ENCODE measurements at places on chromosomes 3 and 15.
A peak's percentile ranks its signal among the peaks of the same experiment; 100 is the strongest.

DNA sequence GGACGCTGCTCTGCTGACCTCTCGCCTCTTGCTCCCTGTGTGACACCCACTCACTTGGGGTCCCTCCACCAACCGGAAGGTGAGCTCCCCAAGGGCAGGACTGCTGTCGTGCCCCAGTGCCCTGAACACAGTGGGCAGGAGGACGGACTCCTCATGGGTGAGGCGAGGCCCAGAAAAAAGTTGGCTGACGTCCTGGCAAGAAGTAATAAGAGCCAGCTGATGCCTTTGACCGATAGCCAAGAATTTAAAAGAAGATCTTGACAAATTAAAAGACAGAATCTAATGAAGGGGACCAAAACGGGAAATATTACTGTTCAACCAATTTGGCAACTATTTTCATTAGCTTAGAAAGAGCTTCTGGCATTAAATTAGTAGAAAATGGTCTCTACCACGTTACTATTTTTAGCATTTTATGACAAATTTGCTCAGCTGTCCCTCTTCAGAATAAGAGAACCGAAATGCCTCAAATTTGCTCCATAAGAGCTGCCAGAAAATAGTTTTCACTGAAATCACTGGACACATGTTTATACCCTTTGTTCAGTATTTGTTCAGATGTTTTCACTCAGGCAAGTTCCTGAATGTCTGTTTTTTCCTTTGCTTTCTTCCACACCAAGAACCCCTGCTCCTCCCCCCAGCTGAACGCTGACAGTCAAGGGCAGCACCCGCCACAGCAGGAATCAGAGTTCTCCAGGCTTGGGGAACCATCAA is 60.5 kb downstream of the XXYLT1 start:
- DNase-seq, result peak; percentile 42

DNA sequence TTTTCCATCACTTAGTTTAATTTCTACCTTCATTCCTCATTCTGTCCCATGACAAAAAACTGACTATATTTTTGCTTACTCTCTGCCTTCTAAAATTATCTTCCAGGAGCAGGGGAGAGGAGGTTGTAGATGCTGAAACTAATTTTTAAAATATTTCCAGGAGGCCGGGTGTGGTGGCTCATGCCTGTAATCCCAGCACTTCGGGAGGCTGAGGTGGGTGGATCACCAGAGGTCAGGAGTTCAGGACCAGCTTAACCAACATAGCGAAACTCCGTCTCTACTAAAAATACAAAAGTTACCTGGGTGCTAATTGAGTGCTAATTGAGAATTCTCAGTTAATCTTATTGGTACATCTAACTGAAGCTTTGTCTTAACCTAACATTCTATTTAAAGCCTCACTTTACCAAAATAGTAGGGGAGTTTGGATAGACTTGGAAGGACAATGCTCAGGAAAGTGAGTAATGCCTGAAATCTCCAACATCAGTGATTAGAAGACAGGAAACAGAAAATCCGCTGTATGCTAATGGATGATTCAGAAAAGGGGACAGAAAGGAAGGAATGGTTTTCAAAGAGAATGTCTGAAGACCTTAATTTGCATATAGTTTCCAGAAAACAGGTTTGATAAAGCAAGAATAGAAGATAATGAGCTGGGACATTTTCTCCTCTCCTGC is 336.1 kb downstream of the GBE1 start:
- no peak for DNase-seq

- peak; percentile 34 for DNase-seq
Measured at GRCh38 chr15:98881526-98882520, 125.8 kb downstream of the PGPEP1L start.

DNA sequence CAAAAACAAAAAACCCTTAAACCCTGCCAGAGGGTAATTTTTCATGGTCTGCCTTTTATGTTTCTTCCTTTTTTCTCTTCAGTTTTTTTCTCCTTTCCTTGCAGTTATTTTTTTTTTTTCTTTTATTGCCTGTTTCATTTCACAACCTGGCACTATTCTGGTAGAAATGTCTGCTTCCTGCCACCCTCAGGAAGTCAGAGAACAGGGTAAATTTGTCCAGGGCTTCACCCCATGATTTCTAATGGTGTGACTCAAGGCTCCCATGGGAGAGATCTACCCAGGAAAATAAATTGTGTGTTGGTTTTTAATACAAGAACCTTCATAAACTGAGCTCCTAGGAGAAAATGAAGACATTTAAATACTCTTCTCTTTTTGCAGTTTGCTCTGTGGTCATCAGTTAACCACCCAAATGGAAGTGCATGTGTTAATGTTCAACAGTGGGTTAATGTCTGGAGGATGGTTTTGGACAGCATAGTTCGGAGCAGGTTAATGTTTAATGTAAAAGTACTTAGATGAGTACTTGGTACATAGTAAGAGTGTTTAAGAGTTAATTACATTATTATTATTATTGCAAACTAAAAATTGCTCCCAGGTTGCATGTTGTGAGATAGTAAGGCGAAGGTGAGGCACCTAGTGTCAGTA is 45.9 kb downstream of the CGNL1 start:
- DNase-seq, result no peak

- DNase-seq, result no peak
Measured at GRCh38 chr15:36617529-36618196, 38.2 kb downstream of the CDIN1 start.

- DNase-seq, result peak; percentile 55
Measured at GRCh38 chr15:64246364-64247189, 83.8 kb upstream of the PPIB start.
